Stimulated activated CD8-positive, alpha-beta memory T cell treated with anti-CD3 and anti-CD28 coated beads, Interleukin-4, amount 100 ng/mL, for 4 hours (primary cell): ENCODE measurements at places on chromosomes 4 and X.

DNA sequence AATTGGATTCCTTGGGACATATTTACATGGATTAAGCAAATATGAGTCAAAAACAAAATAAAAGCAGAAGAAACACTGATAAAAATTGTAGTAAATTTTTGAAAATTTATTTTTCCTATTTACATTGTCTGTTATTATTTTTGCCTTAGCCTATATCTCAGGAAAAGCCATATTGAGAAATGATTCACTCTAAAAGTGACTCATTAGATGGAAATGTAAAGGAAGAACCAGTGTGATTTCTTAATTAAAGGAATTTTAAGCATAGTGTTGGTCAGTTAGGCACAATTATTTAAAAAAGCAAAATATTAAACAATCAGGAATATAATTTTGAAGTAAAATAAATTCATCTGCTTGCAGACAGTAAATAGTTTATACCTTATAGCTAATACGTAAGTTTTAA lies 167.4 kb upstream of the NAP1L5 start:
- no peak for DNase-seq

DNA sequence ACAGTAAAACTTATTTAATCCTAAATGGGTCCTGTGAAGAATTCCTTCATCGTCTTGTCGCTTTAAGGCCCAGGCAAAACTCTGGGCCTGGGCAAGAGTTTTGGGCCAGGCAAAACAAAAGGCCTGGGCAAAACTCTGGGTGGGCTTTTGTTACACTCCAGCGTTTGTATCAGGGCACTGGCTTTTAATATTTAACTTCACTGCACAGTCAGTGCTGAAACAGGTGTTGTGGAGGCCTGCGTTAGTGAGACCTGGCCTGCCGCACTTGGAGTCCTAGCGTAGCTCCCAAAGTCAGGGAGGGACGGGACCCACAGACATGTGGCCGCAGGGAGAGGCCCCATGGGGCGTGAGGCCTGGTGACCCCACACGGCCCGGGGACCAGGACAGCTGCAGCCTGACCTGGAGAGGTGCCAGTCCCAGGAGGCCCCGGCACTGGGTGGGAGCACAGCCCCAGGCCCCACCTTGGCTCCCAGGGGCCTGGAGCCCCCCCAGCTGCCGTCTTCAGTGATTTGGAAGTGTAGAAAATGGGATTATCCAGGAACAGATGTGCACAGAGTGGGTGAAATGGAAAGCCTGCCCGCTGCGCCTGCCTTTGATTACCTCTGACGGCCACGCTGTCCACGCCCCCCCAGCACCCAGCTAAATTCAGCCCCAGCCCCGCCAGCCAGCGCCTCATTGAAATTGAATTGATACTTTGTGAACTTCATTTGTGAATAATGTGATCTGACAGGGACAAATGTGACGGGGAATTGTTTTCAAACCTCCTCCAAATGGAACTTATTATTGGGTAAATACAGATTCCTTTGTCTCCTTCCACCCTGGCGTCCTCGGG lies 132.9 kb upstream of the NKX1-1 start:
- DNase-seq: no peak

- no peak for DNase-seq
Observed at GRCh38 chr4:6128221-6128850, 72.0 kb downstream of the JAKMIP1 start.

- no peak for DNase-seq
Observed at GRCh38 chr4:154507156-154507555, 15.6 kb upstream of the DCHS2 start.
